AG10803 (cell line): ENCODE measurements at places on chromosomes 3 and 15.

GRCh38 chr15:29045717-29046116, 159.9 kb downstream of the APBA2 start:
- DNase-seq, result peak; percentile 9

DNA sequence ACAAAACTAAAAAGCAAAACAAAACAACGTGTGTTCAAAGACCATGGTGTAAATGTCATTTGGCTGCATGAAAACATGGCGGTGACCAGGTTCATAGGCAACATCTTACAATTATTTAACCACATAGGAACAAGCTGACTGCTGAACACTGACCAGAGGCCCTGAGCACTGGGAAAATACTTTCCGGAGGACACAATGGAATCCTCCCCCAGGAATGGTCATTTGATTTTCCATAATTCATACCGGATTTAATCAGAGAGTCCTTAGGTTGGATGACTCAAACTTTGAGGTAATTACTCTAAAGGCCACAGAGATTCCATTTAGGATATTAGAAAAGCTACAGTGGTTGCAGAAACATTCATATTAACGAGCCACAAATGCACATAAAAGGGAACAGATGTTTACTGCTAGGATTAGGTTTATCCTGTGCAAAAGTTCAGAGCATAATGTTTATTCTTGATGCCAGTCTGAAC, 254.7 kb downstream of the NR1D2 start:
- DNase-seq, result peak; percentile 85

- peak; percentile 50 for DNase-seq
These were observed 67.4 kb upstream of the FNDC3B start for GRCh38 chr3:171971919-171972514.

DNA sequence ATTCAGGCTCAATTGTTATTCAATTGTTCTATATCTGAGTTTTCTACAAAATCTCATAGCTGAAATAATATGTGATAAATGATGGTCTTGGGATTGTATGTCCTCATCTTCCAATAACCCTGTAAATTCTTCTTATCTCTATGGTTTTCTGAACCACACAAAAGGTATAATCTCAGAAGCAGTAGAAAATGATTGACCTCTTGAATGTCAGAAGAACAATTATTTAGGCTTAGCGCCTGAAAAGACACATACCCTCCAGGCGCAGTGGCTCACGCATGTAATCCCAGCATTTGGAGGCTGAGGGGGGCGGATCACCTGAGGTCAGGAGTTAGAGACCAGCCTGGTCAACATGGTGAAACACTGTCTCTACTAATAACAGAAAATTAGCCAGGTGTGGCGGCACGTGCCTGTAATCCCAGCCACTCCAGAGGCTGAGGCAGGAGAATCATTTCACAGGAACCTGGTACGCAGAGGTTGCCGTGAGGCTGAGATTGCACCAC, 288.0 kb upstream of the TBC1D5 start:
- DNase-seq, result no peak

DNA sequence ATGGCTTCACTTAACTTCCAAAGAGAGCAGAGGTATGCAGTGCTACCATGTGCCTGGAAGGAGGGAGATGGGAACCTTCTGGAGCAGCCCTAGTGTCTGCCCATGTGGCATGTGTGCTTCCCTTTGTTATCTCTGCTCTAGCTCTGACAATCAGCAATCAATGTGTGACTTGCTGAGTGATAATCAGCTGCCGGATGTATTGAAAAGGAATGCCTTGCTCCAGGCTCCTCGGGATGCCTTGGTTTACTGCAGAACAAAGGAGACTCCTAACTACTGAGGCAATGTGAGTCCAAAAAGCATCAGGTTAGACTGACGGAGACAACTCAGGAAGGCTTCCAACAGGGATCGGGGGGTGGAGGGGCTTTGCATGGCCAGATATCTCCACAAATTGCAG, 36.0 kb upstream of the CORO2B start:
- DNase-seq, result no peak

DNA sequence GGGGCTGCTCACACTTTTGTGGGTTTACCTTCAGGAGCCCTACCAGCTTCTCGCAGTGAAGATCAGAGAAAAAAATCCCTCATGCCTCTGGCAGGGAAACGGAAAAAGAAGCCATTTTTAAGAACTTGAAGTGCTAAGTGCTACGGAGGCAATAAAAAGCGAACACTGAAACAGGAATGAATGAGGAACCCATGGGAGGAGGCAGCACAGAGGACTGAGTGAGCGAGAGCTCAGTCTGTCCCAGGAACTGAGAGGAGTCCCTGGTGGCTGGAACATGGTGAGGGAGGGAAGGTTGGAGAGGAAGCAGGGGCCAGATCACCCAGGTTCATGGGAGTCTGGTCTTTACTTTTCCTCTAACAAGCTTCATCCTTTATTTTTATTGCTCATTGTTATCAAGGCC, 228.1 kb upstream of the PROK2 start:
- no peak for DNase-seq

GRCh38 chr15:31202953-31203352, 101.4 kb upstream of the TRPM1 start:
- DNase-seq, result no peak

DNA sequence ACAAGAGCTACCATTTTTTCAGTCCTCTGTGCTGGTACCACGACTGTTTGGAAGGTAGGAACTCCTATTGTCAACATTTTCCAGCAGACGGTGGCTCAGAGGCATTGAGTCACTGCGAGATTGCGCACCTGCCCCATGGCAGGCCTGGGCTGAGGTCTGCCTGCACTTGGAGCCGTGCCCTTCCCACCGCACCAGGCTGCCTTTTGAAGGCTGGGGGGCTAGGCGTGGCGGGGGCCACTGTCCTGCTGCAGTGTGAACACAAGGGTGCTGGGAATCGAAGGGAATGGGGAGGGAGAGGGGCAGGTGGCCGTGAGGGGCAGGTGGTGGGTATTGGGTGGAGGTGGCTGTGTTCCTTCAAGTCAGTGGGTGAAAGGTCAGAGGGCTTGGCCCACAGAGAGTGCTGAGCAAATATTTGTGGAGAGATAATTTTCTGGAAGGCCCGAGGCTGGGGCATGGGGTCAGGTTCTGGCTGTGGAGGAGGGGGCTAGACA, 16.3 kb downstream of the SNX33 start:
- DNase-seq, result no peak

GRCh38 chr3:130783629-130784028, 37.0 kb upstream of the PIK3R4 start:
- DNase-seq, result no peak

GRCh38 chr3:40585381-40586016, 60.7 kb downstream of the ZNF621 start:
- DNase-seq, result no peak

DNA sequence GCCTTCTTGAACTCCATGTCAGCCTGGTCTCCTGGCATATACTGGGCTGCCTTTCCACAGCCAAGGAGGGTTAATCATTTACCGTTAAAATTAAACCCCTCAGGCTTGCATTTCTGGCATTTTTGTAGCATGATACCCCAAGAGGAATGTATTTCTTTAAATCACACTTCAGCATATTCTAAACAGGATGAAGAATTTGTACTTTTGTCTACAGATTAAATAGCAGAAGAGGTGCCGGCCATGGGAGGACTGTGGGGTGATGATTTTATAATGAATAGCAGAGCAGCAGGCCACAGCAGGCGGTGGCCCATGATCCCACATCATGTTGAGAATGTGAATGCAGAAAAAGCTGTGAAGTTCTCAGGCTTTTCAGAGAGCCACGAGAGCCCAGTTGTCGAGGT, 90.2 kb downstream of the ARNT2 start:
- peak; percentile 85 for DNase-seq
